ENCODE measurements at places on chromosomes 11 and 22. TPM values are rescaled to one million over a fixed set of nuclear protein-coding genes. Genes with fewer than 3 reads are reported as not detected.

DNA sequence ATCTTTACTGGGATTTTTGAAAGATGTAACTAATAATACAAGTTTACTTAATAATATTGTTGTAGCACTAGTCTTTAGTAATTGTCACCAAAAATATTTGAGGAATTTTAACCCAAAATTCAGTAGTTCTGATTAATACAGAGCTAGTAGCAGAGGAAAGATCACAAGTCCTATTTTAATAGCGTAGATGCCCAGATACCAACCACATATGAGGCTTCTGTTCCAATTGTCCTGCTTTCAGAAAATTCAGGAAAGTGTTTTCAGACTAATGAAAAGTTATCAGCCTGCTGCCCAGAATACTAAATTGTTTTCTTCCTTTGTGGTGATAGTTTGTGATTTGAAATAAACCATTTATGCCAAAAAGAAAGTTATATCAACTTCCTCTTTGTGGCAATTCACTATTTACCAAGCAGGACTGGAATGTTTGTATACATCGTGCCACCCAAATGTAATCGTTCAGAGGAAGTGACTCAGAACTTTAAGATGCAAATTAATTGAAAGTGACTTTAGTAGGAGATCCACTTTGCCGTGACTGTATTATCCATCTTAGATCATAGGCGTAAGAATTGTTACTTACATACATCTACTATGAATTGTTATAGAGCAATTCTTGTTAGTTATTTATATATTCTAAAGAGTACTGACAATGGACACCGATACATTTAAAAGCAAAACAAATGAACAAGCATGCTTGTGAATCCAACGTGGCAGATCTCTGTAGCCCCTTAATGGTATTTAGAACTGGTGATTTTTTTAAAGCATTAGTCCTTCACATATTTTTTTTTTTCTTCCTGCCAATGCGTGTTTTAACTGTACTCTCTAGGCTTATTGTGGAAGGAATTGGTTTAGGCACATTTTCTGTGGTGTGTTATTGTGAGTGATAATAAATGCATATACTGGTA, 231.0 kb downstream of the DDX10 start:
- no peak for DNase-seq
- no peaks in the 10 kb centered on the region for H3K36me3 ChIP-seq
- H3K27ac ChIP-seq = peak overlapping the region; percentile 97
- peak overlapping the region; percentile 15 for H3K4me3 ChIP-seq

GRCh38 chr11:76169473-76169896, 36.8 kb downstream of the WNT11 start:
- no peak for DNase-seq
- H3K36me3 ChIP-seq = no peaks in the 10 kb centered on the region
- H3K27me3 ChIP-seq = no peaks in the 10 kb centered on the region
- H3K4me1 ChIP-seq = no peaks in the 10 kb centered on the region

GRCh38 chr11:68843052-68843561, 1.4 kb upstream of the CPT1A start:
- no peaks in the 10 kb centered on the region for H3K36me3 ChIP-seq
- H3K27me3 ChIP-seq = no peaks in the 10 kb centered on the region
- no peak for DNase-seq
- no peak overlapping the region for H3K4me3 ChIP-seq

DNA sequence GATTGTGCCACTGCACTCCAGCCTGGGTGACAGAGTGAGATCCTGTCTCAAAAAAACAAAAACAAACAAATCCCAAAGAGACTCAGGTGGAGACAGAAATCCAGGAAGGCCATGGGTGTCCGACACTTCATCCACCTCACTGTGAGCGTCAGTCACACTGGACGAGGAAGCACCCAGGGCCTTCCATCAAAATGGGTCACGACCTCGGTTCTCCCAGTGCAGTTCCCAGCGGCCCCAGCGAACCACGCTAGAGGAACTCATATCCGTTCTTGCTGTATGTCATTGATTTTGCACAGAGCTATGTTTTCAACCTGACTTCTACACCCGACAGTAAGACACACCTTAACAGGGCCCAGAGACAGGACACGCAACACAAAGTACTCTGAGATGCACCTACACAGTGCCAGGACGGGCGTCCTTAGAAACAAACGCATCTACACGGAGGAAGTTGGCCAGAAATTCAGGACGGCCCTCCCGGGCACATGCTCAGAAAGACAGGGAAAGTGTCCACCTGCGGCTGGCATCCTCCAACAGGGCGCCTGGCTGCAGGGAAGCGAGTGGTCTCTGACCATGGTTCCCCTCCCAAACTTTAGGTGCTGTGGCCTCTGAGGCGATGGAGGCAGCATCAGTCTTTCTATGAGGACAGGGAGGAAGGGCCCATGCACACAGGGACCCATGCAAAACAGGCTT, 410.5 kb downstream of the CTTN start:
- no peak overlapping the region for H3K4me3 ChIP-seq
- no peak overlapping the region for H3K27ac ChIP-seq
- no peaks in the 10 kb centered on the region for H3K36me3 ChIP-seq
- DNase-seq = no peak
- H3K4me1 ChIP-seq = no peaks in the 10 kb centered on the region

DNA sequence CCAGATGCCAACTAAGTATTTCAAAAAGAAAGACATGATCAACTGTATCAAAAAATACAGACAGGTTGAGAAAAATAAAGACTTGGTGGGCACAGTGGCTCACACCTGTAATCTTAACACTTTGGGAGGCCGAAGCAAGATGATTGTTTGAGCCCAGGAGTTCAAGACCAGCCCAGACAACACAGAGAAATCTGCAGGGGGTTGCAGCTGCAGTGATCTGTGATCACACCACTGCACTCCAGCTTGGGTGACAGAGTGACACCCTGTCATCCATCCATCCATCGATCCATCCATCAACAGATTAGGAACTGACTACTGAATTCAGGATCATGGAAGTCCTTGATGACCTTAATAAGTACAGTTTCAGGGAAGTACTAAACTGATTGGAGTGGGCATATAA, 65.0 kb upstream of the RPS13 start:
- peaks cover under 1% of the 10 kb centered on the region for H3K36me3 ChIP-seq
- H3K27ac ChIP-seq = no peak overlapping the region
- no peak for DNase-seq
- H3K4me1 ChIP-seq = no peaks in the 10 kb centered on the region

- peaks cover 54% of the 10 kb centered on the region for H3K4me1 ChIP-seq
- peak overlapping the region; percentile 27 for H3K27ac ChIP-seq
- peak; percentile 49 for DNase-seq
- H3K36me3 ChIP-seq = no peaks in the 10 kb centered on the region
- peak overlapping the region; percentile 8 for H3K4me3 ChIP-seq
Measured at GRCh38 chr22:24996420-24996952, 44.0 kb downstream of the KIAA1671 start.

- no peak overlapping the region for H3K27ac ChIP-seq
- no peaks in the 10 kb centered on the region for H3K4me1 ChIP-seq
- H3K4me3 ChIP-seq = no peak overlapping the region
- no peaks in the 10 kb centered on the region for H3K36me3 ChIP-seq
- no peaks in the 10 kb centered on the region for H3K27me3 ChIP-seq
- no peak for DNase-seq
Measured at GRCh38 chr11:83061883-83062282, 9.8 kb downstream of the RAB30 start.

Gene HPX
- 4.6 TPM for total RNA-seq

Gene C11orf52
- 4.6 TPM for total RNA-seq

Gene OSM
- not detected for total RNA-seq
